ENCODE measurements at places on chromosomes 4 and X.
A peak's percentile ranks its signal among the peaks of the same experiment; 100 is the strongest.

- DNase-seq = no peak
Observed at GRCh38 chr4:138330531-138330930, 88.4 kb upstream of the SLC7A11 start.

DNA sequence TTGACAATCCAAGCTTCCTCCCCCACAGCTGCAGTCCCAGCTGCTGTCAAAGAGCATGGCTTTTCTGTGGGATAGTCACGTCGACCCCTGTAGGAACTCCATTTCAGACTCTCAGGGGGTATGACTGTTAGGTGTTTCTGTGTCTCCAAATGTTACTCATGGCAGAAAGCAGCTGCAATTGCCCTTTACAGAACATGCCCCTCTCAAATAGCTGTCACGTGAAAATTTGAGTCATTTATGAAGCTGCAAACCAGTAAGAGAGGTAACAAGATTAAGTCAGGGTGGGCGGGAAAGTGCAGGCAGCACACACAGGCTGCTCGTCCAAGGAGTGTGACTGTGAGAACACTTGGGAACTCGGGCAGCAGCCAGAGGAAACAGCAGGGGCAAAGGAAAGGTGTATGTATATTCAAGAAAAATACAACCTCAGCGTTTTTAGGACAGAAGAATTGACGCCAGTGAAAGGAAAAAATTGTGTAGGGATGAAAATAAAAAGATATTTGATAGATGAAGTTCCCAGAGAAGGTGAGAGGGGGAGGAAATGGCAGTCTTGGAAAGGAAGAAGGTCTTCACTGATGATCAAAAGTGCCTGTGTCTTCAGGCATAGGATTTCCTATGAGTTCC, 66.5 kb upstream of the TMEM184C start:
- no peak for DNase-seq

GRCh38 chr4:58247792-58248191, 1137.6 kb upstream of the IGFBP7 start:
- no peak for DNase-seq

DNA sequence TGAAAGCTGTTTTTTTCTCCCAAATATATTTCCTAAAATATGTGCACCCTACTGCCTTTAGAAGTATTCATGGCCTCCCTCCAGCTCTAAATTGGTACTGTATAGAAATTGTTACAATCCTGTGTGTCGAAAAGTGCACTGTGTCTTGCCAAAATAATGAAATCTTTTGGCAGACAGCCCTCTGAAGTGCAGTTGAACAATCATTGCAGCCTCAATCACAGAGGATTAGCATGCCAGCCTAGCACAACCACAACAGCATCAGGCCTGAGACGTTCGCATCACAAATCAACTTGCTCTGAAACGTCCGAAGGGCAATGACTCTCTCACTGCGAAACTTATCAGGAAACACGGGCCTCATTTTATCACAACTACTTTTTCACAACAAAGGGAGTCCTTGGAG, 99.0 kb downstream of the ANOS1 start:
- no peak for DNase-seq

DNA sequence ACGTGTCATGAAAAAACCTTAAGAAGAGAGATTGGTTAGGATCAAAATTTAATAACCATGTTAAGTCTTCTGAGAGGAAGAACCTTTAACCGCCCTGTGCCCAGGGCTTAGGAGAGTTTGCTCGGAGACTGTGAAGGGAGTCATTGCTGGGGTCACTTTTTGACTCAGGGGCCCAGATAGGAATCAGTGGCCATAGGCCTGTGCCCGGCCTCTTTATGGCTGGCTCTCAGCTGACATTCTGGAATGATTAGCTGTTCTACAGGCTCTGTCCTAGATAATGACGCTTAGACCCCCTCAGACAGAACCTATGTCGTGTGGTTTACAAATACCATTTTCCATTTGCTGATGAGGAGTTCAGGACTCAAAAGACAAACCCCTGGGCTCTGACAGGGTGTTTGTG, 174.1 kb downstream of the DCLK2 start:
- DNase-seq = no peak

- DNase-seq = peak; percentile 91
Observed at GRCh38 chr4:3285558-3286334, 7.1 kb upstream of the RGS12 start.

- no peak for DNase-seq
Observed at GRCh38 chr4:139279760-139280620, at the start of gene MGARP. Gene MGARP (minus strand): TSS chr4:139280225. CDS start chr4:139280158, 67 bp downstream.

DNA sequence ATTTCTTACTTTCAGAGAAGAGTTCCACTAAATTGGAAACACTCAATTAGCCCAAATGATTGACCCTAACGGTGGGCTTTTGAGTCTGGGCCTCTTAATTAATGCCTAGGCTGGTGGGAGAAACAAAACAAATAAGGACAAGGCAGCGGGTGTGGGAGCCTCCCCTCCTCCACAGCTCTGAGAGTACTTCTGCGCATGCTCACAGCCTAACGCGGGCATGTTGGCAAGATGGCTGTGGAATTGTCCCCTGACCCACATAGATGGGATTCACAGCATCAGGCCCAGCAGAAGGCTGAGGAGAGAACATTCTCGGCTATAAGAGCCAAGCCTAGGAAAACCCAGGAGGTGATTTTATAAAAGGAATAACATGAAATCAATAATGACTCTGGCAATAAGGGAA, 230.1 kb downstream of the HS6ST2 start:
- no peak for DNase-seq

Measured in suppressor macrophage treated with lipopolysaccharide for 4 hours (primary cell).